ENCODE measurements at places on chromosomes 12 and 14. TPM values are rescaled to one million over a fixed set of nuclear protein-coding genes. Genes with fewer than 3 reads are reported as not detected.

GLI1 gene
- polyA plus RNA-seq, result 0.74 TPM

ASB2 gene
- polyA plus RNA-seq, result 2.9 TPM

TAS2R20 gene
- 0.16 TPM for polyA plus RNA-seq

KCNH3 gene
- 1.6 TPM for polyA plus RNA-seq

OR6C2 gene
- not detected for polyA plus RNA-seq

IKBIP gene
- 15.4 TPM for polyA plus RNA-seq

SYNE3 gene
- 2.7 TPM for polyA plus RNA-seq

OTX2 gene
- polyA plus RNA-seq, result not detected
